CMK (cell line): ENCODE measurements at places on chromosomes 3 and 15.

DNA sequence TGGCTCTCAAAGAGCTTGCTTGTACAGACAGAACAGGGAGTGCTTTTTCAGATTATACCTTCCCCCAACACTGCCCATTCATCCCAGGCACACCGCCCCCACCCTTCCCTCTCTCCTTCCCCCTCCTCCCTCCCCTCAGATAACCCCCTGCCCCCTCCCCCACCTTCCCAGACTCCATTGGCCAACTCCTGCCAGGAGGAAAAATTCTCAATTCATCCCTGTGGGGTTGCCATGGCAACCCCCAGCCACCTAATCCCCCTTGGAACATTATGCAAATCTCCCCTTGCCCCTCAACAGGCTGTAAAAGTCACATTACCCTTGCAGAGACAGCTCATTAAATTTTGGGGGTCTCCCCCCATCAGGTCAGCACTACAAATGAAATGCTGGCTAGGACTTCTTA is 14.3 kb downstream of the TLE3 start:
- no peak for DNase-seq

DNA sequence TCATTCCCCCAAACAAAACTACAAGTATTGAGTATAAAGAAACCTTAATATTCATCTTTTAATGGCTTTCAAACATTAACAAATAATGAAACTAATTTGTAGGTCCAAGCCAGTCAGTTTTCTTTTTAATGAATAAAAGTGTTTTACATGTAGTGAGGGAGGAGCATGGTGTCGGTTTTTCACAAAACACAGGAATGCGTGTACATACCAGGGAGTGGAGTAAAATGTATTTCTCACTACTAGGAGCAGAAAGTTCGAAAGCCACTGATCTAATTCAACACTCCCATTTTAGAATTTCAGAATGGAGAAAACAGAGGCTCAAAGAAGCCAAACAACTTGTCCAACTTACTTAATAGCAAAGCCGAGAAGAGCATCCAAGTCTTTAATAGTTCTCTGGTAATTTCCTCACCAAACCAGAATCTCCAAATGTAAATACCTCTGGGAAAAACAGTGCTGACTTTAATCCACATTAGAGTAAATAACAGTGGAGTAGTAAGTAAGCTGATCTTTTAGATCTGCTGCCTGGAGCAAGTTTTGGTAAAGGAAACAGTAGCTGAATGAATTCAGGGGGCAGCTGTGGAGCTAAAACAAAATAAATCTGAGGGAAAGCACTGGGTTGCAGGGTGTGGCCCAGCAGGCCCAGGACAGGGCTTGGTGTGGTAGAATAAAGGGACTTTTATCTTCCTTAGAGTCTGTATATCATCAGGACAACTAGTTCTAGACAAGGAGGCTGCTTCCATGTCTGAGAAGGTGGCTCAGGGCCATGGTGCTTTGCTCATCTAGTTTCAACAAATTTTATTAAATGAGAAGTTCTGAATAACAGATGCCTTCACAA is 7.9 kb downstream of the ANP32A start:
- no peak for DNase-seq

DNA sequence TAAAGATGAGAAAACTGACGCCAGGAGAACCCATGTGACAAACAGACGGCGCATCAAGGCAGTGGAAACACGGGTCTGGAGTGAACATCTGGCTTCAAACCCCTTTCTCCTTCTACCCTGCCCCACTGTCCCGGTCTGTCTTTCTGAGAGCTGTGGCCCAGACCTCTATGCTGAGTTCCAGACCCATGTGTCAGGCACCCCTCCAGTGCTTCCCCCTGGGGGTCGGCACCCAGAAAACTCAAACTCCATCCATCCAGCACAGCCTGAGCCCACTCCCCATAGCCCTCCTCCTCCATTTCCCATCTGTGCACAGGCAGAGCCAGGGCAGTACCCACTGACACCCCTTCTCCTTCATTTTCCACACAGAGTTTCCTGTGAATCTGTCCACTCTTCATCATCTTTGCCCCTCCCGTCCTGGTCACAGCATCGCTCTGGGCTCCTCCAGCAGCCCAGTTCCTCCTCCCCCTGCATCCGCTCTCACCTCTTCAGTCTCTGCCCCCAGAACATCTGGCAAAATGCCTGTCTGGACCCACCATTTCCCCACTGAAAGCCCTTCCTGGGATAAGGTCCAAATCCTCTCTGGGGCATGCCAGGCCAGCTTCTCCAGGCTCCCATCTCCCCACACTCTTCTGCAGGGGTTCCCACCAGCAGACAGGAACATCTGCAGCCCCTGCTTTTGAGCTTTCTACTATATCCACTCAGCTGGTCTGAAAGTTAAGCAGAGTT is 2.9 kb downstream of the FAM240A start:
- DNase-seq, result no peak

DNA sequence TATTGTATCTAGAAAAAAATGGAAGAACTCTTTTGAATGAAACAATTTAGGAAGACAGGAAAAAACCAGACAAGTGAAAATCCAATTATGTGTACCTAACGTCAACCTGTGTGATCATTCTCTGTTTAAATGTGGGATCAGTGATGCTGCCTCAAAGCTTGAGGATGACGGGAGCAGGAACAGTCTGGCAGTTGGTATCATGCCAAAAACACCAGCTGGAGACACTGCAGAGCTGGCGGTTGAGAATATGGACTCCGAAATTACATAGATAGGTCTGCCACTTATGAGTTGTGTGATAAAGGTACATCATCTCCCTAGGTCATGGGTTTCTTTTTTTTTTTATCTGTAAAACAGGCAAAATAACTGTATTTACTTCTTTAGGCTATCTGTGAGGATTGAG is 480.5 kb downstream of the CNTN4 start:
- DNase-seq, result no peak

- no peak for DNase-seq
Observed at GRCh38 chr3:9746330-9746729, 3.4 kb upstream of the OGG1 start.

GRCh38 chr3:149657321-149657925 is 402 bp downstream of the WWTR1 start:
- no peak for DNase-seq

DNA sequence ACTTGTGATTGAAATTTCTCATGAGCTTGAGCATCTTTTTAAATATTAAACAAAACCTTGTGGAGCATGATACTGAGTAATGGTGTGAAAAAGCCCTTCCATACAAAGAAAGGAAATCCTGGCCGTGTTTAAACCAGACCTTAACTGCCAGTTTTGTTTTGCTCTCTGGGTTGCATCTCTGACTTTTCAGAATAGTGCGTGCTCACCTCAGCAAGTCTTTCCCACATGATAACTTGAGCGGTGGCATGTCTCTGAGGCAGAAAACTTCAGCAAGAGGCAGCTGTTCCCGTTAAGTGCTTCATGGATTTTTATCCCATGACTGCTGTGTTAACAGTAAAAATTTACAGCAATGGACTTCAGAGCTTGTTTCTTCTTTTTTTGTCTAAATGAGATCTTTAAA is 393.3 kb downstream of the FEZF2 start:
- DNase-seq, result no peak

DNA sequence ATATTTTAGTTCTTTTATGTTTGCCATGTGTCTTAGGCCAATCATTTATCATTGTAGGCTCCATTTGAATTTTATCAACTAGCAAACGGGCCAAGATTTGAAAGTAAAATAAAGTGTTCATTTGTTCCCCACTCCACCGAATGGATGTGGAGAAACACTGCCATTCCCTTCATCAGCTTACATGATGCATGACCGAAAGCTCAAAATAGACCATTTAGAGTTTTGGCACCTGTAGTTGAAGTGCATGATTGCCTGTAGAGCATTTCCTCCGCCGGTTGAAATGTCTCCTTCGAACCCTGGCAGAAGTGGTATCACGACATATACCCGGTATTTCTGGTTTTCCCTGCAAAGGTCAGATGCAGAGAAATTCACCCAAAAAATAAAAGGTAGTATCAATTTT is 165.6 kb downstream of the PLD1 start:
- DNase-seq, result no peak

DNA sequence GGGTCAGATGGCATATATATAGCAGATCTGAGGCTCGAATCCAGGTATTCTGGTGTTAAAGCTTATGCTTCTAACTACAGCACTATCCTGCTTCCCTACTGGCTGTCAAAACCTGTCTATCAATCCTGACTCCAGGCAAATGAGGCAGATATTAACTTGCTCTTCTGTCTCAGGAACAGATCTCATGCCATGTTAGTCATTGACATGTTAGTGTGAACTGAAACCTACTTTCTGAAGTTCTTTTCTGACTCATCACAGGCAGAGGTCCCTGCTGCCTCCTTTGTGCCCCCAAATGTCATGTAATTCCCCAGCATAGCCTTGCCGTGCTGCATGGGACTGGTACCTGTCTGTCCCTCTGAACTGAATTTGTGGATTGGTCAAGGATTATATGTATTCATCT is 125.0 kb upstream of the SMAD3 start:
- DNase-seq, result no peak

- no peak for DNase-seq
Observed at GRCh38 chr15:47900751-47901150, 183.4 kb downstream of the SEMA6D start.

- DNase-seq, result no peak
Observed at GRCh38 chr15:93730724-93731123, 500.6 kb upstream of the MCTP2 start.

DNA sequence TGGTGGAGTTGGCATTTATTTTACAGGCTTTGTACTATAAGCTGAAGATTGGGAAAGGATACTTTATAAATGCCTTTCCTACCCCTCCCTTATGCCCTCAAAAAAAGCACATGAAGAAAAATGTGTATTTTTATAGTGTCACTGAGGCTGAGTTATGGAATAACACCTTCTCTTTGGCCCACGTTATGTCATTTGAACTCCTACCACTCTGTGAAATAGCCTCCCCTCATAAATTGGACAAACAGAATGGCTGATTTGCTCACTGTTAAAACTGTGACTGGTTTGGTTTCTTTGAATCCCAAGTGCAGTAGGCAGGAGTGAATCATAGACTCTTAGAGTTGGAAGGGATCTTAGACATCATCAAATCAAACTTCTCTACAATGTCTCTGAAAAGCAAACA is 95.2 kb upstream of the SKOR1 start:
- DNase-seq, result no peak

GRCh38 chr3:115843206-115843605 is 219.9 kb downstream of the GAP43 start:
- no peak for DNase-seq

DNA sequence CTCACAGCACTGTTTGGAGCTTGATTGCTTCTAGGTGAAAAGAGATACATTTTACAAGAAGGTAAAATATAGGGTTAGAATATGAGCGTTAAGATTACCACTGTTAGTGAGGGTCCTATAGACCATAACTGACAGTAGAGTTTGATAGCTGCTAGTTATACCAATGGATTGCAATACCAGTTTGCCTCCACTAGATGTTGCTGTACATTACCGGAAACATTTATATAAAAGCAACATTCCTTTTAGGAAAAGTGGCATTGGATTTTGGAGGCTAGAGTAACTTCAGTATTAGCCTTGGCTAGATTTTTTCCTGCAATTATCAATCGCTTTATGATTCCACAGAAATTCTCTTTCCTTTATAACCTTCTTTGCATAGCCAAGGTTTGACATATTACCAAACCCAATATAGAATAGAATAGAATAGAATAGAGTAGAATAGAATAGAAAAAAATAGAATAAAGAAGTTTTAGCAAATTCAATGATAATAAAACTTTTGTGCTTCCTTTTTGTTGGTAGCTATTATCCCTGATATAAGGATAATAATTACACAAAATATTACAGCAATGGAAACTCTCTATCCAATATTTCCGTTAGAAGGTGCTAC is 1093.6 kb upstream of the ALCAM start:
- no peak for DNase-seq

DNA sequence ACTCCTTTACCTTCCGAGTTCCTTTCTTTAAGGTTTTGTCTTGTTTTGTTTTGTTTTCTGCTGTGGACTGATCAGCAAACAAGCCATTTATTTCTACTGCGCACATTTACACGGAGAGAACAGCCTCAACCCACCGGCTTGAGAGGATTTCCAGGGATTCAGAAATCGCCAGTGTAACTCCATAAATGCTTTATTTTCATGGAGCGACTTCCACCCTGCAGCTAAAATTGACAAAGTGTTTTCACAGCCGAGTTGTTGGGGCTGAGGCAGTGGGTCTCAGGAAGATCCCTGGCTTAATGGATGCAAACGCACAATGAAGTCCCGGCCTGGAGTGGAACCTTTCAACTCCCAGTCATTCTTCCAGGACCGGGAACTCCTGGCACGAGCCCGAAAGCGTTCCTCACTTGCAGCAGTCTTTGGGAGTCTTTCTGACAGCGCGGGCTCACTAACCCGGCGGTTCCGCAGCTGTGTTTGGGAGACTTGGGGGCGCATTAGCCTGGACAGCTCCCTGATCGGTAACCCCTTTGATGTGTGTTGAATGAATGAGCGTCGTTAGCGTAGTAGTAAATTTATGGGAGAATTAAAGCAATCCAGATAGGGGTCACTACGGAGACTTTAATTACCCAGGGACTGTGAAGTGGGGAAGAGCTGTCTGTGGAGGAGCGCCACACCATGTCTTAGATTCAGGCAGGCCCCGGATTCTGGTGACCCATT is 785 bp upstream of the MYRIP start:
- DNase-seq, result no peak

DNA sequence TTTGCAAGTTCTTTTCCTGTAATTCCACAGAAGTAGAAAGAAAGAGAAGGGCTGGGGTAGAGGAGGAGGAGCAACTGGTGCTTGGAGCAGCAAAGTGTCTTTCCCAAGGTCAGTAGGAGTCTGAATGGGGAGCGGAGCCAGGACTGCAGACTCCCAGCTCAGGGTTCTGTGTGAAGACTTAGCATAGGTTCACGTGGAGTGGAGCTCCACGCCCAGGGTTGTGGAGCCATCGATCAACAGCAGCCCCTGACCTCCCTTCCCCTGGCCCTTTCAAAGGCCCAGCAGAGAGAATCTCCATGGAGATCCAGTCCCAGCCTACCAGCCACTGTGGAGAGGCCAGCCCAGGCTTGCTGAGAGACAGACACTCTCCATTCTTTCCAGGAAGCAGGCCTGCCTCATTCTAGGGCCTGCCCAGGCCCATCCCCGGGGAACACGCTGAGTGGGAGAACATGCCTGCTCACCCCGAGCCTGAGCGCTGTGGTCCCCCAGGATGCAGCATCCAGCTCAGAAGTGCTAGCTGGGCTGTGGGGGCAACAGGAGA is 62.1 kb downstream of the CORO2B start:
- no peak for DNase-seq

- DNase-seq, result no peak
Observed at GRCh38 chr3:196175116-196175625, 36.0 kb downstream of the ZDHHC19 start.

DNA sequence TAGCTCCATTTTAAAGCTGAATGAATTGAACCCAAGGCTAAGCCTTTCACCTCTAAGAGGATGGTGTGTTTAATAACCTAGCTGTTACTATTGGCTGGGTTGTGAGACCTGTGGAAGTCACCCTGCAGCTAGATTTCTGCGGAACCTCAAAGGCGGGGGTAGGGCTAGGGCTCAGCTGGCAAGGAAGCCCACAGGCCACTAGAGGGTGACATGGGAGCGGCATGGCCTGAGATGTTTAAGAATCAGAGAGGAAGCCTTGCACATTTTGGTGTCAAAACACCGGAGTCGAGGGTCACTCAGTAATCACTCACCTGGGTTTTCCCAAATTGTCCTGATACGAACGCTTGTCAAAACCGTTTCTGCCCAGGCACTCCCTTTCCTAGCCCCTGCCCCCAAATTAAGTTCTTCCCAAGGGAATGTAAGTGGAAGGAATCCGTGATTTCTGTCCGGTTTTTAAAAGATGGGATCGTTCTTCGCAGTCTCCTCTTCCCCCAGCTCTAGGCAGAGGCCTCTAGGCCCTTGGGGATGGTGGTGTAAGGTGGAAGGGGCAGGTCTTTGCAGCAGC is 3.8 kb upstream of the ACAD9 start:
- no peak for DNase-seq

- no peak for DNase-seq
Observed at GRCh38 chr3:167733961-167734497, 663 bp downstream of the PDCD10 start.
